Suppressor macrophage treated with lipopolysaccharide for 1 hour (primary cell): ENCODE measurements at places on chromosomes 12 and 14.

- no peak for DNase-seq
Measured at GRCh38 chr12:109611223-109611622, 37.6 kb downstream of the MVK start.

DNA sequence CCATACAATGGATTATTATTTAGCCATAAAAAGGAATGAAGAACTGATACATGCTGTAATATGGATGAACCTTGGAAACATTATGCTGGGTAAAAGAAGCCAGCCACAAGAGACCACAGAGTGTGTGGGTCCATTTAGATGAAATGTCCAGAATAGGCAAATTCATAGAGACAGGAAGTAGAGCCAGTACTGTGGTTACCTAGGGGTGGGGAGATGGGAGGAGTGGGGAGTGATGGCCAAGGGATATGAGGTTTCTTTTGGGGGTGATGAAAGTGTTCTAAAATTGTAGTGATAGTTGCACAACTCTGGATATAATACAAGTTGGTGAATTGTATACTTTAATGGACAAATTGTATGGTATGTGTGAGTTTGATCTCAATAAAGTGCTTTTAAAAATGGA is 18.6 kb downstream of the JDP2 start:
- no peak for DNase-seq

GRCh38 chr14:99502989-99503421 is 21.8 kb downstream of the CCNK start:
- no peak for DNase-seq

DNA sequence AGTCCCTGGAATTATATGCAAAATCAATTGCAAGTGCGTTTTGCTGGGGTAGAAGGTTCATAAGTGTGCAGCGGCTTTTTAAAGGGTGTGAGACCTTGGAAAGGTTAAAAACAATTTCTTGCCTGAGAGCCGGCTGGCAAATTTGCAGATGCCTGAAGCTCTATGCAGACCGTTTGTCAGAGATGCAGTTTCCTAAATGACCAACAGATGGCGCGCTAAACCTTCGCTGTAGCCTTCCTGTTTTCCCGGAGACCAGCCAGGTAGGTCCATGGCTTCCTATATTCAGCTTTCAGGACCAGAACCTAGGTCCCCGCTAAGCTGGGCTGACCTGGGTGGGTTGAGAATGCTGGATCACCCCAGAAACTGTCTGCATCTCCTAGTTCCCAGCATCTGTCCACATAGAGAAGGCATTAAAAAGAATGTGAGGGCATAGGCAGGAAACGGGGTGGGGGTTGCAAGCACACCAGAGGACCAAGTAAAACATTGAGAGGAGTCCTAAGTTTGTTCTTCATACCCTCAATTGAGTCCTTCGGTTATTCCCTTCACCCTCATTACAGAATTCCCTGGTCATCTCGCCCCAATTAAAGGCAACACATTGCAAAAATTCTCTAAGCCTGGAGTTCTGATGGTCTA is 5.7 kb upstream of the NOS1 start:
- peak; percentile 73 for DNase-seq

DNA sequence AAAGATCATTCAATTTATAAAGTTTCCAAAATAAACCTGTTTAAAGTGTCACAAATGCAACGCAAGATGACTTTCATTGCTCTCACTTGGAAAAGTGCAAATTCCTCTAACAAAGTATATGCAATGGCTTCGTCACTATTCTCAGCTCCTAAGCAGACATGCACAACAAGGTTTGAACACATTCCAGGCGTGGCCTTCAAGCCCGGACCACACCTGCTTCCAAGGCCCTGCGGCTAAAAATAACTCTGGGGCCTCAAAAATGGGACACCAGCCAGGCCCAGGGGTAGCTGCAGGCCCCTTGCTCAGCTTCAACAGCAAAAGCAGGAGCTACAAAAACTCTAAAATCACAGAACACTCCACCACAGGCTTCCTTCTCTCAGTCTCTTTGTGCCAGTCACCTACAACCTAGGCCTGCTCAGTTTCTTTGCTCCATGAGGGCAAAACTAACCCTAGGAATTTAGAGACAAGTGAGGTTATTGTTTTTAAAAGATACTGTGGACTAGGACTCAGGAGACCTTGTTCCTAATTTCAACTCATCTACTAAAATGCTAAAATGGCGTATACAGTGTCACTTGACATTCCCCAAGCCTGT is 29.3 kb downstream of the DUSP16 start:
- DNase-seq: no peak

DNA sequence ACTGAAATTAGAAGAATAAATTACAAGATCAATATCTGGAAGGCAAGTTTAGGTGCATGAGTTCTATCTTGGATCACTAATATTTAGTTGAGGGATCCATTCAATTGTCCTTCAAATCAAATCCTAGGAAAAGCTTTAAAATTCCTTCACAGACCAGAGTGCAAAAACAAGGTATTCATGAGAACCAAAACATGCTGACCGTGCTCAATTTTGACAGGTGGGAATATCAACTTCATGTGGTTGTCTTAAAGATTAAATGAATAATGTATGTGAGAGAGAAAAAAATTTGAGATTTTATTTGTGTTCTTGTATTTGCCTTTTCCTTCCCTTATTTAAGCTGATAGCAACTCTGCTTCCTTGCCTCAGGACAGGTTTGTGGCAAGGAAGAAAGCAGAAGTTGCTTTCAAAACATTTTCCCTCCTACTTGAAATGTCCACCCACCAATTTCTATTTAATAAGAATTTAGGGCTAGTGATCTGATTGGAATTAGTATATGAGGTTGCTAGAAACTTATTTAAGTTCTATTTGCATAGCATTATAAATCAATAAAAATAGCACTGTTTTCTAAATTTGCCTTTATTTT is 4.9 kb upstream of the PPP1R12A start:
- DNase-seq: peak; percentile 43
